ENCODE measurements at places on chromosomes 6 and 20.

- no peak for DNase-seq
These were observed at the start of gene PCSK2 for GRCh38 chr20:17226410-17227218. PCSK2 (plus strand) TSS chr20:17227040; CDS start chr20:17227306, 266 bp downstream.

GRCh38 chr6:23340271-23340670 is 770.9 kb downstream of the HDGFL1 start:
- no peak for DNase-seq

DNA sequence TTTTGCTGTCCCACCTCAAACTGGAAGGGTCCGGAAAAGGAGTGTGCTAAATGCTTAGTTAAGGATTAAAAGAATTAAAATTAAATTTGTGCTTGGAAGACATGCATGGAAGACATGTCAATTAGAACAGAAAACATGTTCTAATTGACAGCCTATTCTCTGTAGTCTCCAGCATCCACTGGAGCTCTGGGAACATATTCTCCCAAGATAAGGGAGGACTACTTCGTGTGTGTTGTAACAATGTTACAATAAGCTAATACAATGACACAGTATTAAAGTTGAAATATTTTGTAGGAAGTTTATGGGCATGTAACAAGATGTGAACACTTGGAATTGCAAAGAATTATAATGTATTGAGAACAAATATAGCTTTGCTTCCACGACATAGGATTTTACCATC is 567.4 kb upstream of the CITED2 start:
- DNase-seq = no peak

DNA sequence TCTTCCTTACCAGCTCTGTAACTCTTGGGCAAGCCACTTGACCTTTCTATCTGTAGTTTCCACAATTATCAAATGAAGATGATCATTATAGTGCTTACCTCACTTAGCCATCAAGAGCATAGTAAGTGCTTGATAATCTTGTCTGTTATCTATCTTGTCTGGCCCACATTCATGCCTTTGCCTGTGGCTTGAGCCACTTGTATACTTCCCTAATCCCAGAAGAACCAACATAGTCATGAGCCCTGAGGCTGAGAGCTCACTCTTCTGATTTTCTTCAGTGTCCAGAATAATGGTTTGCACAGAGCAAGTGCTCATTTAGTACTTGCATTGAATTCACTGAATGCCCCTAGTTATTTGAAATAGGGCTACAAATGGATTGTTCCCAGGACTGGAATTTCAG is 108.2 kb downstream of the SASH1 start:
- no peak for DNase-seq

DNA sequence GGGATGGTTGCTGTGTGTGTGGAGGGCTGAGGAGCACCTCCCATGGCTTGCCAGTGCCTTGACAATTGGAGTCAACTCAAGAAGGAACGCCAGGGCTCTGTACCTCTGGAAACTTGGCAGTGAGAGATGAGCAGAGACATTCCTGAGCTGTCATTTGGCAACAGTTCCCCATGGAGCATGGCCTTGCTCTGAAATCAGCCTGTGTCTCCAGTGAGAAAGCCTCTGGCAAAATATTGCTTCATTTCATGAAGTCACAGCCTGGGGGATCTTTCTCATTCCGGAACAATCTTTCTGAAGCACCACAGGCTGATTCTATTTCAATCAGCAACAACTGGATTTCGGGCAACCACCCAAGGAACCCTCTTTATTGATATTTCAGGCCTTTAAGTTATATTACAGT is 52.2 kb upstream of the FNDC1 start:
- no peak for DNase-seq

DNA sequence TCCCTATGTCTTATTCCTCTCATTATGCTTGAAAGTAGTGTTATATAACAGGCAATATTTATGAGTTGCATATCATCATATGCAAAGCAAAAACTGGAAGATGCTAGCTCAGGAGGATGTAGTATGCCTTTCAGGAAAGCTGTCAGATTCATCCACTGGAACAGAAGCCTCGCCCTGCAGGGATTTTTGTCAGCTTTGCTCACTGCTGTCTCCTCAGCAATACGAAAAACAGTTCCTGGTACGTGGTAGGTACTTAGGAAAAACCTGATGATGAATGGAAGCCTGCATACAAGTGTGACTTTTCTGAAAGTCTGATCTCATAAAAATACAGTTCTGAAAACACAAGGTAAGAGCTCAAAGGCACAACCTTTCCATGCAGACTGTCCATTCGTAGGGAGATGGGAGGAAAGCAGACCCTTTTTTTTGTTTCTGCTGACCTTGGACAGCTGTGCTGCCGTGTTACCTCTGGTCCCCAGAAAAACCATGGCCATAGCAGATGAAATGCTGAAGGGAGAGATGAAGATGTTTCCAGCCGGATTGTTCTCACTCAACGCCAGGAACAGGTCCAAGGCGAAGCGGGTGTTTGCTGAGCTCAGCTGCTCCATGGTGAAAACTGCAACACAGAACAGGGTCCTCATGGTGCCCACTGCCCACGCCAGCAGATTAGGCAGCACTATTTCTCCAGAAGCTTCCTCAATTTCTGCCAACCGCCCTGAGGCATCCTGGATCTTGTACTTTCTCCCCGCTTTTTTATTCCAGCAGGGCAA is 1.5 kb downstream of the SERPINB1 start:
- DNase-seq = no peak

All from RWPE1 (cell line).